Cerebellar cortex (tissue), 1 donor: ENCODE measurements at places on chromosomes 16 and 17.

- no peak for DNase-seq
Observed at GRCh38 chr17:32882734-32883133, 5.8 kb upstream of the MYO1D start.

DNA sequence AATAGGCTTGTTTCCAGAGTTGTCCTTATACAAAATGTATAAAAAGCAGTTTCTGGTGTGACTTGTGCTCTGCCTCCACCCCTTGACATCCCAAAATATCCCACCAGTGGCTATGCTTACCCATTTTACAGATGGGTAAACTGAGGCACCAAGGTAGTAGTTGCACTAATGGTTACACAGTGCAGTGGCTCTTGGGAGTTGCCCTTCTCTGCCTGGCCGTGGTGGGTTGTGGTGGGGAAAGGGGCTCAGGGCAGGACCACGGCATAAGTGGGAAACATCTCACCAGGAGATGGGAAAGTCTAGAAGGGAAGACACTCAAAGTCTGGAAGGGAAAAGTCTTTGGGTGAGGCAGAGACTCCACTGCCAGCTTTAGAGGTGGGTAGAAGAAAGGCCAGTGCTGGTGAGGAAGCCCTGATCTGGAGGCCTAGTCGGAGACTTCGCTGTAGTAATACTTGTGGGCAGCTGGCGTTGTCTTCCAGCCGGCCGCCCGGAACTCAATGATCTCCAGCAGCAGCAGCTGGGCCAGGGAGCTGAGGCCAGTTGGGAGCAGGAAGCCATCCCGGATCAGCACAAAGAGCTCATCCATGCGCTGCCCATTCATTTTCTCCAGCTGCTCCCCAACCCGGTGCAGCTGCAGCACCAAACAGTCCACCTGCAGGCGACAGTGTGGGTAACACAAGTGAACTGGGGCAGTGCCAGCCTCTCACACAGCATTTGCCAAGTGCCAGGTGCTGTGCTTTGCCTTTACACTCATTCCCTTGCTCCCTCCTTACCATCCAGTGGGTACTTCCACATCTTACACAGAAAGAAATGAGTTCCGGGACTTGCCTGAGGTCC is 4.5 kb downstream of the MIF4GD start:
- DNase-seq = no peak

DNA sequence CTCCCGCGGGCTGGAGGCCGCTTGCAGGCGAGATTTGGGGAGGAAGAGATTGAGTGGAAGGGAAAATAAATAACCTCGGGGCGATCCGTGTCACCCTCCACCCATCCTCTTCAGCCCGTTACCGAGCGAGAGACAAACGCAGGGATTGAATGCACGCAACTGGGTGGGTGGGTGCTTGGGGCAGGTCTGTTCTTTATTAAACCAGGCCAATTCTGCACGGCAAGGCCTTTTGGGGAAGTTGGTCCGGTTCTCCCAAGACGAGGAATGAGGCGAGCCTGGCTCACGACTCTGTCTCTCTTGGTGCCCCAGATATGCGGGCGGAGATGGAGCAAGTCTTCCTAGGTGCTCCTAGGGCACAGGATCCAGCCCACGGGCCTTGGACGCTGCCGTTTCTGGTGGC is 396 bp upstream of the HOXB7 start:
- DNase-seq = no peak

- peak; percentile 86 for DNase-seq
Observed at GRCh38 chr17:42347198-42347597, 41.0 kb downstream of the STAT3 start.

GRCh38 chr17:32998887-32999228 is 7.2 kb downstream of the SPACA3 start:
- DNase-seq = no peak

GRCh38 chr17:82100502-82101298 is 2.7 kb upstream of the FASN start:
- no peak for DNase-seq

GRCh38 chr17:45578516-45579455 is 88.3 kb upstream of the PLEKHM1 start:
- peak; percentile 22 for DNase-seq

DNA sequence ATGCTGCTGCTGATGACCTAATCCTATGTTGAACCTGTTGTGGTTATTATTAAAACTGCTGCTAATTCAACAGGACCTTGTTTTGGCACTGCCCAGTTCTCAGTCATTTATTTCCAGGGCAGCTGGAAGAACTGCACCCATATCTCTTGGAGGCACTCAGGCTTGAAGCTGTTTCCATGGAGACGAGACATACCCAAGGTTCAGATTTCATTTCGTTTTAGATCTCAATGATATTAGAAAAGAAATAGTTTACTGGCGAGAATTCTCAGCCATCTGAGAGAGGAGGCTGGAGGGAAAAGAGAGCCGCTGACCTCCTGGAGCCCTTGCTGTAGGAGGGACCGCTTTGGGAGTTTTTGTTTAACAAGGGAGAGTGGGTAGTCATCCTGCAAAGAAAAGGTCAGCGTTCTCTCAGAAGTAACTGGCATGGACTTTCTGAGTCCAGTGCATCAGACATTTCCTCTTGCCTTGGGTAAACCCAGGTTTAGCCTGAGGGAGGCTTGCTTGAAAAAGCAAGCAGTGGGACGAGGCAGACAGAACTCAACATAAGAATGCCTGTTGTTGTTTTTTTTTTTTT is 75.4 kb downstream of the YPEL2 start:
- DNase-seq = peak; percentile 25

DNA sequence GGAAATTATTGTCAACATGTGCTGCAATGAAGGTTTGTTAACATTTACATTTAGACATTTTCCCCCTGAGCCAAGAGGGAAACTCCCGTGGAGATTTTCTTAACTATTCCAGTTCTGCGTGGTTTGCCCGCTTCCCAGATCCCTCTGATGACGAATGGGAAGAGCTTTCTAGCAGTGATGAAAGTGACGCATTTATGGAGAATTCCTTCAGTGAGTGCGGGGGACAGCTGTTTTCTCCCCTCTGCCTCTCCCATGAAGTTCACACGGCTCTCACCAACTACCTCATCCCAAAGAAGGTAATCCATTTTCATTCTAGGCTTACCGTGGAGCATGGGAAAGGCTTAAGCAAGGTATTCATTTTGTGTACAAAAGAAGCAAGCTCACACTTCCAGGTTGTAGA is 18.2 kb downstream of the HEATR3 start:
- DNase-seq = no peak

DNA sequence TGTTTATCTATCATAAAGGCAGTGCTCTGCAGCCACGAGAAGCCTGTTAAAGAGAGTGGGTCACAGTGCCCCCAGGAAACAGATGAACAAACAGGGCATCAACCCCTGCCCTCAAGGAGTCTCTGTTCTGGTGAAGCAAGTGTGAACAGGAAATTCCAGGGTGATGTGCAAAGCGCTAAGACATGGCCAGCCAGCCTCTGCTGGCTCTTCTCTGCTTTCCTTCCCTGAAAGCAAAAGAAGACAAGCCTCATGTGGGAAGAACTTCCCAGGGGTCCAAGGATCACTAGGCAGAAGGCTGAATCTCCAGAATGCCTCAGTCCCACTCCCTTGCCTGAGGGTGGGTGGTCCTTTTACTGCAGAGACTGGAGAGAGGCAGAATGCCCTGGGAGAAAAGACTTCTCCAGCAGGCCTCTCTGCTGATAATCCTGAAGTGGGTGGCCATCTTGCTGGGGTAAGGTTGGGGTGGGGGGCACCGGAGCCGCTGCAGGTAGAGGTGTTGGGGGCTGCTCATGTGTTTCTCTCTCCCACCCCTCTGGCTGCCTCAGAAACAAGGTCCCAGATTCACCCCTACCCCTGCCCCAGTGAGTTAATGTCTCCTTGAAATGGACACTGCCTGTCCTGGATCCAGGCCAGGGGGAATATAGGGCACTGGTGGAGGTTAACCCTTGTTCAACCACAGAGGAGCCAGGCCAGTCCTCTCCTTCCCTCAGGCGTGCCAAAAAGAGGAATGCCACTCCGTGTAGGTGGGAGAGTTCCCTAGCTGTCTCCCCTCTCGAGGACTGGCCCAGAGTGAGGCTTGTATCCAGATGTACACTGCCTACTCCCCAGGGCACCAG is 2.4 kb downstream of the ANKRD13B start:
- DNase-seq = peak; percentile 23

DNA sequence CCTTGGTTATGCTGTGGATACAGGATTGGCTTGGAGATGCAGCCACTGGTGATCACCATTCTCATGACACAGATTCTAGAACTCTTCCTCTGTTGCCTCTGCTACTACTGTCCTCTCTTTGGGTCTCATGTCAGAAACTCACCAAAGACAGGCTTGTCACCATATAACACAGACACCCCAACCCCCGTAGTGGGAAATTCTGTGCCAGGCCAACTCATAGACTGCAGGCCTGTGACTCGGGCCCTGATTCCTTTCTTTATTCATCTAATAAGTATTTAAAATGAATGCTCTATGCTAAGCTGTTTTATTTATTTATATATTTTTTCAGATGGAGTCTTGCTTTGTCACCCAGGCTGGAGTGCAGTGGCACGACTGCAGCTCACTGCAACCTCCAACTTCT is 9.5 kb downstream of the CYB5D2 start:
- no peak for DNase-seq
